ENCODE measurements at places on chromosomes 4 and X. TPM values are rescaled to one million over a fixed set of nuclear protein-coding genes. Genes with fewer than 3 reads are reported as not detected.

DNA sequence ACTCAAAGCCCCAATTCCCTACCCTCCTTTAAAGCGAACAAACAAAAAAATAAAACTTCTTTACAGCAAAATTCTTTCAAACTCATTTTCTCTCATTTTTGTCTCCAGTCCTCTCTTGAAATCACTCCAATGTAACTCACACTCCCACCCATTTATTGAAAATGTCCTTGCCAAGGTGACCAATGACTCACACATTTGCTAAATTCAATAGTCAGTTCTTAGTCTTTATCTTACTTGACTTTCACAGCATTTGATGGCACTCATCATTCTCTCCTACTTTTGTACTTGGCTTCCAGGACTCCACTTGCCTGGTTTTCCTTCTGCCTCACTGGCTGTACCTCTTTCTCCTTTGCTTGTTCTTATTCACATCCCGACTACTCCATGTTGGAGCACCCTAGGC lies 19.9 kb downstream of the CC2D2A start:
- DNase-seq = no peak

- DNase-seq = no peak
Measured at GRCh38 chrX:49233887-49234555, 881 bp upstream of the CACNA1F start.

Gene SMIM10L2A
- polyA plus RNA-seq = 0.02 TPM

Gene NPY5R
- not detected for polyA plus RNA-seq

GRCh38 chrX:31796624-31797023 lies 724.8 kb upstream of the FTHL17 start:
- no peak for DNase-seq

Gene AMOT
- 7.5 TPM for polyA plus RNA-seq

DNA sequence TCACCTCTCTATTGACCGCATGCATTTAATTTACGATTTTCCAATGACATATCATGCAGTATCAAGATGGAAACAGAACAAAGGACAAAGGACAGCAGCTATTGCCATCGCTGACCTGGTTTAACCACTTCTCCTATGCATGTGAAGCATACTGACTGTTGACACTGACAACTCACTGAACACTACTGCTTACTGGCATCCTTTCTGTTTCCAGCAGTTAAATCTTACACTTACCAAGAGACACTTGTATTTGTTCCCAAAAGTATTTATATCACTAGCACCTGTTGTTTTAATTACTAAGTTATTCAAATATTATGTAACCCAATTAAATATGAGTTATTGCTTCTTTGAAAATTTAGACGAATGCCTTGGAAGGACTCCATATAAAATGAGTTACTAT lies 176.7 kb downstream of the PDGFC start:
- DNase-seq = no peak

GRCh38 chrX:72306851-72307645 lies 1.3 kb upstream of the CITED1 start:
- peak; percentile 64 for DNase-seq

Gene S100G
- polyA plus RNA-seq = not detected

DNA sequence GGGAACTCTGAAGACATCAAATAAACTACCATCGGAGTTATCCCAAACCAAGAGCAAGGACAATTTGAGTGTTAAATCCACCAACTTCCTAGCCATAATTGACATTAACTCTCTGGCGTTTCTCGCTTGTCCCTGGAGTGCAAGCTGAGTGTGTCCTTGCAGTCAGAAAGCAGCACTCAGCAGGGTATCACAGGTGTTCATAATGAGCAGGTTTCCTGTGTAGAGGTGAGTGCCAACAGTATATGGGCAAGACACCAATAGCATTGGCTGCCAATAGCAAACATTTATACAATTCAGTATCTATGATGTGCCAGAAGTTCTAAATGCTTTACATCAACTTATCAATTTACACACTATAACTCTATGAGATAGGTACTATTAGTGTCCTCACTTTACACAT lies 11.2 kb downstream of the BLTP1 start:
- no peak for DNase-seq

DNA sequence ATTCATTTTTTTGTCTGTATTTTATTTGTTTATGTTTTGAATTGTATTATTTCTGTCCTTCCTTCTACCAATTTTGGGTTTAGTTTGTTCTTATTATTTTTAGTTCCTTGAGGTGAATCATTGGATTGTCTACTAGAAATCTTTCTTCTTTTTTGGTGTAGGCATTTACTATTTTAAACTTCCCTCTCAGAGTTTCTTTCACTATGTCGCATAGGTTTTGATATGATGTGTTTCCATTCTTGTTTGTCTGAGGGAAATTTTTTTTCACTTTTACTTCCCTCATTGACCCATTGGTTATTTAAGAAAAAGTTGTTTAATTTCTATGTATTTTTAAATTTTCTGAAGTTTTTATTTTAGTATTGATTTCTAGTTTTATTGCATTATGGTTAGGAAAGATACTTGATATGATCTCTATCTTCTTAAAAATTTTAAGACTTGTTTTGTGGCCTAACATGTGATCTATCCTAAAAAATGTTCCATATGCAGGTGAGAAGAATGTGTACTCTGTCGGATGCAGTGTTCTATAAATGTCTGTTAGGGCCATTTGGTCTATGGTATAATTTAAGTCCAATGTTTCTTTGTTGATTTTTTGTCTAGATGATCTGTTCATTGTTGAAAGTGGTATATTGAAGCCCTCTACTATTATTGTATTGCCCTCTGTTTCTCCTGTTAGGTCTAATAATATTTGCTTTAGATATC lies 68.8 kb downstream of the IL15 start:
- no peak for DNase-seq

Gene SSX2
- not detected for polyA plus RNA-seq

Gene STK32B
- polyA plus RNA-seq = 1.3 TPM

DNA sequence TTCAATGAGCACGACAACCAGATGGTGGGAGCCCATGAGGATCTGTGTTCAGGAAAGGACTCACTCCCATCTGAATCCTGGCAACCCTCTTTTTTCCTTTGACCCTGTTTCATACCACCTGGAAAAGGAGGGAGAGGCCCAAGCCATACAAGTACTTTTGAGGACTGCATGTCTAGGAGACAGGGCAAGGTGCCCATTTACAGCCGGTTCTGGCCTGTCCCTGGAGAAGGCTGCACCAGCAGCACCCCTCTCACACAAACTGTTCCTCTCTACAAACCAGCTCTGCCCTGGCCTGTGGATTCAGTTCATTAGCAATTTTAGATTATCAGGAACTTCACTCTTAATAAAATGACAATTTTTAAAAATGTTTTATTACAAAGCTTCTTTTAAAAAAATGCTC lies 57.5 kb downstream of the HADH start:
- no peak for DNase-seq

DNA sequence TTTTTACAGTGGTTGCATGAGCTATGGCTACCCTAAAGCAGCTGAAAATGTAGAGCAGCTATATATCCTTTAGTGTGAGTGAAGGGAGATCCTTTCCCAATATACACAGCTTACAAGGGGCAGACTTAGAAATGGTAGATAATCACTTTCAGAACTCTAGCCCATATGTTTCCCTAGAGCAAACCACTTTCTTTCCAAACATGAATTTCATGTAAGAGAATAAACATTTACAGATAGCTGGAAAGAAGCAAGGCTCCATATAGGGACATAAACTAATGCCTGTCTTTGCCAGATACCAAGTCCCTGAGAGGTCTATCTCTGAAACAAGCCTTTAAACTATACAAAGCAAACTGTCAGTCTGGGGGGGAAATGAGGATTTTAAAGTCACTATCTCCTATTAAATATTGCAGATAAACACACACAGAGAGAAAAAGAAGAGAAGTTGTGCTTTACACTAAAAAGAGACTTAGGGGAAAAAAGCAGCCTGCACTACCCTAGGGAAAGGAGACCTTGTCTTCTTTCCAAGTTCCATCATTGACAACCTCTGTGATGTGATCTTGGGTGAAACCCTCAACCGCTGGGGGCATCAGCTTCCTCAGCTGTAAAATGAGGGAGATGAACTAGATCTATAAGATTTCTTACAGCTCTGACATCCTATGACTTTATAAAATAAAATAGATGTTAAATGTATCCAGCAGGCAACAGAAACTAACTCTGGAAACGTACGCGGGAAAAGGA lies 73.6 kb downstream of the TMEM156 start:
- DNase-seq = peak; percentile 83

DNA sequence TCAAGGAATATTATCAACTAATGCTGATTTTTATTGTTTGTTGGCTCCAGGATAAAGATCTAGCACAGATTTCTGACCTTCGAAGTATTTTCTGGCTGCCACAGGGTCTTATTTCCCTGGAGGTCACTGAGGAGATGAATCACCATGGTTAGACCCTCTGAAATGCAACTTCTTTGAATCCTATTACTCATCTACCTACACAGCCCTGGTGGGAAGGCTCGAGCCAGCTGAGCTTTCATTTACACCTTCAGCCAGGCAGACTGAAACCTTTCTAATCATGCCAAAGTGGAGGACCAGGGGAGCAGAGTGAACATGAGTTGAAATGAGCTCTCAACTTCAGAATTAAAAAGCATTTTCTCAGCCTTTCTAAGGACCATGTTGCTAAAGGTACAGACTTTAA lies 130.5 kb downstream of the SMIM20 start:
- peak; percentile 55 for DNase-seq

Gene TEX13C
- not detected for polyA plus RNA-seq

Gene PNMA6F
- polyA plus RNA-seq = not detected

DNA sequence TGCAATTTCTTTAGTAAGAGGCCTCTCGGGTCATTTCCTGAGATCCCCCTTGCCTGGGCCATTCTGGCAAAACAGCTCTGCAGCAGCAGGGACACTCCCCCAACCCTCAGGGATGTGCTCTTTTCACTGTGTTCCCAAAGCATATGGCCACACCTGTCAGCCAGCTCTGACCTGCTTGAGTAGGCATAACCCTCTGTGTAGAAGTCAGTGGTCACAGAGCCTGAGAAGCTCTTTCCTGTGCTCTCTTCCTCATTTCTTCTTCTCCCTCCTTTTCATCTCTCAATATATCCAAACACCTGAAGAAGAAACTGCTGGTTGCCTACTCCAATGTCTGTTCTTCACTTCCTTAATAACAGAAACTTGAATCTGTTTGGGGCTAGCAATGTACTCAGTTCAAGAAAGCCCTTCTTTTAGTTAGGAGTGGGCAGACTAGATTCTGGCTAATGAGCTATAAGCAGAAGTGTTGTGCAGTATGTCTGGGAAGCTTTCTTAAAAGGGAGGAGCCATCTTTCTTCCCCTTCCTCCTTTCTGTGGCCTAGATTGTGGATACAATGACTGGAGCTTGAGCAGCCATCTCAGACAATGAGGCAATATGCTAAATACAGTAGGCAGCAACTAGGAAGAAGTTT lies 73.3 kb downstream of the PRPS1 start:
- DNase-seq = no peak

DNA sequence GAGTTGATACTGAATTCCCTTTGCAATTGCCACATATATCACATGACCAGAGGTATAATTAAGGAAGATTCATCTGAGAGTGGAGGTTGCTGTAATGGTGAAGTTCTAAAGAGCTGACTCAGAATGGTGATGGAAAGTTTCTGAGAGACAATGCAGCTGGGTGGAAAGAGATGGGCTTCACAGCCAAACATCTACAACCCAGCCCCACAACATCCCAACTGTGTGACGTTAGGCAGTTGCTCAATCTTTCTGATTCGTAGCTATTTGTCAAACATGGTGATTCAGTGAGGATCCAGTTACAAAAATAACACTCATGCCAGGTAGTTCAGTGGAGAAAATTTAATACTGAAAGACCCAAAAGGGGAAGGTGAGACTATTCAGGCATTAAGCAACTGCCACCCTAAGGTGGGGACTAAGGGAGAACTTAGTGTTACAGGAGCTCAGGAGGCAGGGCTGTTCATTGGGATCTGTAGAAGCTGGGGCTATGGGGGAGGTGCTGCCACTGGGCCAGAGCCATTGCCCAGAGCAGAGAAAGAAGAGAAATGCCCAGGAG lies 6.9 kb upstream of the AFF1 start:
- DNase-seq = peak; percentile 98

Gene DNAAF6
- not detected for polyA plus RNA-seq

GRCh38 chrX:124232523-124233201 lies 99.8 kb upstream of the TEX13D start:
- peak; percentile 42 for DNase-seq

DNA sequence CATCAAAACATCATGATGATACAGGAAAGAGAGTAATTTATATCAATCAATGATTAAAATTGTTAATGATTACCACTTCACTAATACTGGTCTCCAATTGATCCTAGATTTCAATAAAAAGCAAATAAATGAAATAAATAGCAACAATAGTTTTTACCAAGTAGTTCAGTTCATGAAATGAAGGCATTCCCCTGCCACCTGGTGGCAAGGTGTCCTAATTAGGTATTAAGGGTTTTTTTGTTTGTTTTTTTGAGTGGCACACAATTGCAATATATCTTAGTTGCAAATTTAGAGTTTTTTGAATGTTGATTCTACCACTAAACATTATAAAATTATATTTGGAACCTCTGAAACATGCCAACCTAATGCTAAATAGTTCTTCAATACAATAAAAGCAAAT lies 157.4 kb upstream of the PDE5A start:
- DNase-seq = peak; percentile 52

Gene PRKG2
- 8.6 TPM for polyA plus RNA-seq

DNA sequence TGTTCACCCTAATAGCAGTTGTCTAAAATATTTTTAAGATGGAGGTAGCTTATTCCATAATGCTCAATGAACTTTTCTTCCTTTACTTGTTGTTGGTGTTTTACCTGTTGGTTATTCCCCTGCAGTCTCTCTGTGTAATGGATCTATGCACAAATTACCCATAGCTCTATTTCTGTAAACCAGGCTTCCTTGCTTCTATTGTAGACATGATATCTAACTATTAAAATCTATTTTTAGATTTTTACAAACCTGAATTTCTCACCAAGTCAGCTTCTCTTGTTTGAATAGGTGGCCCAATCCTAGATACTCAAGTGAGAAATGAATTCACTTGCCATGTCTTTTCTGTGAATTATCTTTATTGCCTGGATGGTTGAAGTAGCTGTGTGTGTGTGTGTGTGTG lies 24.8 kb downstream of the BMP2K start:
- DNase-seq = no peak

GRCh38 chr4:142474398-142475087 lies 371.6 kb downstream of the INPP4B start:
- peak; percentile 26 for DNase-seq

DNA sequence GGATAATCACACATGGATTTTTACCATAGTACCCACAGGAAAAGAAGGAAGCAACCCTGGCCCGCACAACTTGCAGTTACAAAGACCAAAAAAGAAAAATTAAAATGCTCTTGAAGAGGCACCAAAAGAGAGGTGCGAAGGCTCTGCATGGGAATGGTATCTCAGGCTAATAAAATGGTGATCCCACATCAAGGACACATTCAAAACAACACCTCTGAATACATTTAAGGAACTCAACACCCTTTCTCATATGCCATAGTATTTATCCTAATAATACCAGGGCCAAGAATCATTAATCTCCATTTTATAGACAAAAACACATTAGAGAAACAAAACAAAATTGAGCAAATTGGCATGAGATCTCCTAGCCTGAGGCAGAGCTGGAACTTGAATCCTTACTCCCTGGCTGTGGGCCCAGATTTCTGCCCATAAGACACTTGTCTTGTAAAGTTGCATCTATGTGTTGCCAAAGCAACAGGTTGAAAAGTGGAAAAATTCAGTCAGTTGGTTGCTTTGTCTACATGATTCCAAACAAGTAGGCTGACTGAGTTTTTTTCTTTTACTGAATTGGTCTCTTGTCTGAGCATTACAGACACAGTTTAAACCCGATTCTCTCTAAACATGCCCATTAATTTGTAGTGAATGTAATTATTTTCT lies 33.5 kb downstream of the GUCY2F start:
- DNase-seq = no peak

- DNase-seq = no peak
Measured at GRCh38 chr4:108166038-108166437, 2.7 kb downstream of the LEF1 start.

GRCh38 chrX:33252306-33252825 lies 41.0 kb upstream of the DMD start:
- peak; percentile 1 for DNase-seq

Measured in fibroblast of lung (primary cell).